Stimulated activated CD8-positive, alpha-beta memory T cell treated with anti-CD3 and anti-CD28 coated beads, Interleukin-12 subunit alpha, Interleukin-12 subunit beta, amount 100 ng/mL, for 4 hours (primary cell): ENCODE measurements at places on chromosomes 1 and 21.

DNA sequence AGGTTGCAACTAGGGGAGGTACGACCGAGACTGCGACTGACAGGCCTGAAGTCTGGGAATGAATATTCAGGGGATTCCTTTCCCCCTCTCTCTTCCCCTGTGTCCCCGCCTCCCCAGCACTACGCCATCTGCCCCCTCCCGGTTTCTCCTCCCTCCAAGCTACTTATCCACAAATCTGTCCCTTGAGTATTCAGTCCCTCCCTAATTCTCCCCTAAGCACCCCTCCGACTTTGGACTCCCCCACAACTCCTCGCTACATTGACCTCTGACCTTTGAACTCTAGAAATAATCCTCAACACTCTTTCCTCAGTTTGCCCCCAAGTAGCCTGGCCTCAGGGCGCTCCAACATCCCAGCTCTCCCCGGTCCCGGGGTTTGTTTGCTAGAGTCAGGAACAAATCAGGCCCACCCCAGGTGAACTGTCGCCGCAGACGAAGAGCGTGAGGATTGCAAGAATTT, 393 bp downstream of the LYSMD1 start:
- DNase-seq: no peak

GRCh38 chr1:93769777-93770176, 88.1 kb upstream of the BCAR3 start:
- DNase-seq: no peak

GRCh38 chr1:169363046-169363730, 4.4 kb downstream of the NME7 start:
- no peak for DNase-seq

DNA sequence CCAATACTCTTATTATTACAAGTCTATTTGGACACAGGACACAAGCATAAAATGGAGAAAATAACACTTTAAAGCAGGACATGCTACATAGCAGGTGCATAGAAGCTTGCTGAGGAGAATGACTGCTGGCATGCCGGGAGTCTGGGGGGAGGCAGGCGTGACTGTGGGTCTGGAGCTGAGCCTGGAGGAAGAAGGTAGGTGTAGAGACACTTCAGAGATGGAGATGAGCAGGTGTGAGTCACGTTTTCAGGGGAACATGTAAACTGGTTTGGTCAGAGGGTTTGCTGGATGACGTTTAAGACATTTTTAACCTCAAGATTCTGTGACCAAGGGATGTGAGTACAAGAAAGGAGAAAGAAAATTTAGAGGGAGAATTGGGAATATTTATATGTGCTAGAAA, 24.5 kb downstream of the OSCP1 start:
- no peak for DNase-seq

GRCh38 chr21:33201956-33202355, 27.8 kb upstream of the IFNAR2 start:
- no peak for DNase-seq

- DNase-seq: no peak
These were observed 139.7 kb downstream of the FGGY start for GRCh38 chr1:59436637-59437036.

- DNase-seq: no peak
These were observed 20.8 kb upstream of the TSNAX start for GRCh38 chr1:231507476-231508355.

GRCh38 chr1:243335292-243335691, 79.5 kb downstream of the SDCCAG8 start:
- DNase-seq: no peak

- peak; percentile 44 for DNase-seq
These were observed 771 bp upstream of the RAD54L start for GRCh38 chr1:46246548-46247435.

DNA sequence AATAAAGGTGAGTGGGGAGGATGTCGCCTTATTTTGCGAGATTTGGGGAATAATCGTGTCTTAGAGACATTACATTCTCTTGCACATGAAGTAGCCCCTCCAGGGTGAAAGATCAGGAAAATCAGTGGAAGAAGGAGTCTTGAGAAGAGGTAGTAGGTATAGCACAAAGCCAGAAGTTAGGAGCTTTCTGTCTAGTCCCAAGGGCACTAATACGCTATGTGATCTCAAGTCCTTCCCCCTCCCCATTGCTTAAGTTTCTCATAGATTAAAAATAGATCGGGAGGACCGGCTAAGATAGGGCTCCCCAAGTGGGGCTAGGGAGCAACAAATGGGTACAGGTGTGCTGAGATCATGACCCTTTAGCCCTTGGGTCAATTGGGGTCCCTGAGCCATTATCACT, 13.5 kb downstream of the LRRN2 start:
- no peak for DNase-seq

DNA sequence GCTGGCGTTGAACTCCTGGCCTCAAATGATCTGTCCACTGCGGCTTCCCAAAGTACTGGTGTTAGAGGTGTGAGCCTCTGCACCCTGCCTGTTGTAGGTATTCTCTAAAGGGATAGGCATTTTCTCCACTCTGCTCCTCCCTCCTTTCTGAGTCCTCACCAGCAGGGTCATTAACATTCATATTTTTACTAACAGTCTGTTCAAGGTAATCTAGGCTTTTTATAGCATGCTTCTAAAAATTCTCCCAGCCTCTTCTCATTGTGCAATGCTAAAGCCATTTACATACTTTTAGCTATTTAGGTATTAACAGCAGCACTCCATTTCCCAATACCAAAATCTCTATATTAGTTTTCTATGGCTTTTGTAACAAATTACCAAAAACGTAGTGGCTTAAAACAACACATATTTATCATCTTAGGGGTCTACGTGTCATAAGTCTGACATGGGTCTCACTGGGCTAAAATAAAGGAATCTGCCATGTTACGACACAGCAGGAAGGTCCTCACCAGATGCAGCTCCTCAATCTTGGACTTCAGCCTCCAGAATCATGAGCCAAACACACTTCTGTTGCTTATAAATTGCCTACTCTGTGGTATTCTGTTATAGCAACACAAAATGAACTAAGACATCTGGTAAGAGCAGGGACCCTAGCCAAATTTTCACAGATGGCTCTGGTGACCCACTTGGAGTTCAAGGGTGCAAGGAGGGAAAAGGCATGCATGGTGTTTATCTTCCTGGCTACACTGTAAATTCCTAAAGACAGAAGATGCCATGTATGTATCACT, 2.9 kb upstream of the SLC2A7 start:
- no peak for DNase-seq

DNA sequence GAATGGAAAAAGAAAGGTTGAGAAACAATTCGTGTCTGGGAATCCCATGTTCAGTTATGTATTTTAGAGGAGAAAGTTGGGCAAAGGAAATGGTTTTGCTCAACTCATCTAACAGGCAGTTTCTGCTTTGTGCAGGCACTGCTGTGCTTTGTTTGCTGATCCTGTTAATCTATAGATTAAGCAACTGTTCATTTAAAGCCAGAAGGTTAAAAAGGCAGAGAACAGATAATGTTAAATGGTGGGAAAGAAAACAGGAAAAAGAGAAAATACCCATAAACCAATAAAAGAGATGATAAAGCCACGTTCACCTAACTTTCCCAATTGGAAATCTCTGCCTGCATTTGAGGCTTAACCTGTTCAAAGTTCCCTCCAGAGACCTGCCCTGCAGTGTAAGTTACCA, 70.0 kb downstream of the APP start:
- no peak for DNase-seq

DNA sequence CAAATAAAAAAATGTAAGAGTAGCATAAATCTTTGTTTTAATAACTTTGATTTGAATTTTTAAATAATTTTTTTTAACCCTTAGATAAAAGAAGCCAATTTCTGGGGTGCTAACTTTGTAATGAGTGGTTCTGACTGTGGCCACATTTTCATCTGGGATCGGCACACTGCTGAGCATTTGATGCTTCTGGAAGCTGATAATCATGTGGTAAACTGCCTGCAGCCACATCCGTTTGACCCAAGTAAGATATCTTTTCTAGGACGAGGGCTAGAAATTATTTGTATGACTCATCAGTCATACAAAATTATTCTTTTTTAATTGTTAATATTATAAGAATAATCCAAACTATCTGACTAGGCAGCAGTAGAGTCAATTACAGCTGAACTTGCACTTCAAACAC, 71.2 kb downstream of the GPR161 start:
- no peak for DNase-seq

DNA sequence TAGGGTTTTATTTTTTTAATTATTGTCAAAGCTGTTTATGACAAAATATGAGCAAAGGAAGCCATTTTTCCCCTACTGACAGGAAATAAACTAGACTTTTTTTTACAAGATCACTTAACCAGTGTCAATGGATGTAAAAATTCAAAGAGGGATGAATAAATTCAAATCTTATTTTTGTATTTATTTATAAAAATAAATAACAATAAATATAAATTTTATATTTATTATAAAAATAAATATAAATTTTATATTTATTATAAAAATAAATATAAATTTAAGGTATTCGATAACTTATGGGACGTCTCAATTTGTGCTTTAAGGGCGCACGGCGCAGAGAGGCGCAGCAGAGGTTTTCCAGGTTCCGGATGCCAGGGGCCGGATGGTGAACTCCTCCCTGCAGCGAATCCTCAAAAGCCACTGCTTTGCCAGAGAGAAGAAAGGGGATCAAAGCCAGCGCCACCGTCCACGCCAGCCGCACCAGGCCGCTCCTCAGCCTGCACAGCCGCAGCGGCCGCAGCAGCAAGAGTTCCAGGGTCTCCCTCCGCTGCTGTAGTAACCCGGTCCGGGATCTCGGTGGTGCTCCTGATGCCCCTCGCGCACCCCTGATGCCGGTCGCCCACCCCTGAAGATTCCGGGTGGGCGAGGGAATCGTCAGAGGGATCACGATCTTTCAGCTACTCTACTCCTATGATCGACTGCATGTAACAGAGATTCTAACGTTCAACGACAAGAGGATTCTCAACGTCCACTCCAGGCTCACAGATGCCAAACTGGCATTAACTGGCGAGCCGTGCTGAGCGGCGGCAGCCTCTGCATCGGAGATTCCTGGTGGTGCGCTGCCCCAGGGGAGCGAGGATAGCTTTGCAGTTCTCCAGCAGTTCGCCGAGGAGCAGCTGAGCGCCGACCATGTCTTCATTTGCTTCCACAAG, 28.5 kb upstream of the RLF start:
- DNase-seq: no peak

GRCh38 chr1:16133007-16133961, 22.6 kb downstream of the EPHA2 start:
- no peak for DNase-seq

DNA sequence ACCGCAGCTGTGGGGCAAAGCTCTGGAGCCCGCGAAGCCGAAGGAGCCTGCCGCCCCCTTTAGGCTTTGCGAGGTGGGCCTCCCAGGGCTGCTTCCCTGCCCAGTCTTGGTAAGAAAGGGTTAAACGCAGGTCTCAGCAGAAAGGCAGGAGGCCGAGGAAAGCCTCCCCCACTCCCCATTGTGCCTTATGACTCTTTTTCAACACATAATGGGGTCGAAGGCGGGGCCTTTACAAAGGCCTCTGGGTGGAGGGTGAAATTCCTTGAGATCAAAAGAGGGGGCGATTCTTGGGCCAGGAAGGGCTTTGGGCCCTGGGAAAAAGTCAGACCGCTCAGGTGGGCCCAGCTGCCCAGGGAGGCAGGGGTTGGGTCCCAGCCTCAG, 880 bp downstream of the ALPL start:
- DNase-seq: no peak

DNA sequence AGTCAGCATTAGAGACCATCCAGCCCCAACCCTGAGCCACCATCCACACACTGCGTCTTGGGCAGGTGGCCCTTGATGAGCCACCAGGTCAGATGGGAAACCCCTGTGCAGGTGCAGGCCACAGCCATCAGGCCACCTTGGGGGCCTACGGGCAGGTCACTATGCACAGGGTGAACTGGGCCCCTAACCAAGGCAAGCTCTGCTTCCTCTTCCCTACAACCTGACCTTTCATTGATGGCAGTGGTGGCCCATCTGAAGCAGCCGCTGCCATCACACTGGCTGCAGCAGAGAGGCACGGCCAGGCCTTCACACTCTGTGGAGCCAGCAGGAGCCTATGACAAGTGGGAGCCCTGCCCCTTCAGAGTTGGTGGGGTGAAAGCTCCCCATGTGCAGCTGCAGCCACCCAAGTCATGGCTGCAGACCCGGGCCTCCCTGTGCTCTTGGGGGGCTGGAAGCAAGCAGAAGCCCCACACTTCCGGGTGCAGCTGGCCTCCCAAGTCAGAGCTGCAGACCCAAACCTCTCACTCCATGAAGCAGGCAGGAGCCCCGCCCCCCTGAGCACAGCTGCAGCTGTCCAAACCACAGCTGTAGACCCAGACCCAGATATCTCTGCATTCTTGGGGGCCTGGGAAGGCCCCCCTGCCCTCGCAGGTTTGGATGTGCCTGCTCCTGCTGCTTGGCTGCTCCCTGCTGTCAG, 681.5 kb downstream of the MATN1 start:
- no peak for DNase-seq

GRCh38 chr1:37514350-37515184, at the start of gene MEAF6:
Gene MEAF6 (minus strand): TSS chr1:37514766. CDS start chr1:37514746, 20 bp downstream.
- DNase-seq: peak; percentile 74

DNA sequence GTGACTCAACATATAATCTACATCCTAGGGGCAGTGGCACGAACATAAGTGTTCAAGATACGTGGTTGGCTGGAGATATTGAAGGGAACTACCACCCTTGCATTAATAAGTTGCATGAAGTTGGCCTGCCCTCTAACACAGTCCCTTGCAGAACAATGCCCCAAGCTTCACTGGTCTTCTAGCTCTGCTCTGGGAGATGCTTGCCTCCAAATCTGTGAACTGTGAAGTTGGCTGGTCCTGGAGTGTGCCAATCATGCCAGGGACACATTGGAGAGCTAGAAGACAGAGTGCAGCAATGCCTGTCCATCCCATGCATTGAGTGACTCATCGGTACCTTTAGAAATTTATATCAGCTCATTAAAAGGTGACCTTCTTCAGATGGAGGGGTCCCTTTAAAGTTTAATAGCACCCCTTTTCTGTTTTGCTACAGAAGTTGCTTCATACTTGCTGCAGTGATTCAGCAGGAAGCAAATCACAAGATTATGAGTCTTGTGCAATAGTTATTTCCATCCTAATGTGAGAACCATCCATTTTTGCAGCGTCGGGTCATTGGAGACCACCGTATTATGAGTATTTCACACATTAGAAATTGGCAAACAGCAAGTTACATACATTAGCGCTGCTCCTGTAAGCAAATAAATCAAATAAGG, 55.2 kb upstream of the KAZN start:
- no peak for DNase-seq

DNA sequence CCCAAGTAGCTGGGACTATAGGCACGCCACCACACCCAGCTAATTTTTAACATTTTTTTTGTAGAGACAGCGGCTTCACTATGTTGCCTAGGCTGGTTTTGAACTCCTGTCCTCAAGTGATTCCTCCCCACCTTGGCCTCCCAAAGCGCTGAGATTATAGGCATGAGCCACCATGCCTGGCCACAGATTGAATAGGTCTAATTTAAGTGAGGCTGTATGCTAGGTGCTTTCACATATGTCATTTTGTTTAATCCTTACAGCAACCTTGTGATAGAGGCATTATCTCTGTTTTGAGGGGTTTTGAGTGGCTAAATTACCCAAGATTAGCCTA, 7.2 kb downstream of the INTS3 start:
- no peak for DNase-seq

DNA sequence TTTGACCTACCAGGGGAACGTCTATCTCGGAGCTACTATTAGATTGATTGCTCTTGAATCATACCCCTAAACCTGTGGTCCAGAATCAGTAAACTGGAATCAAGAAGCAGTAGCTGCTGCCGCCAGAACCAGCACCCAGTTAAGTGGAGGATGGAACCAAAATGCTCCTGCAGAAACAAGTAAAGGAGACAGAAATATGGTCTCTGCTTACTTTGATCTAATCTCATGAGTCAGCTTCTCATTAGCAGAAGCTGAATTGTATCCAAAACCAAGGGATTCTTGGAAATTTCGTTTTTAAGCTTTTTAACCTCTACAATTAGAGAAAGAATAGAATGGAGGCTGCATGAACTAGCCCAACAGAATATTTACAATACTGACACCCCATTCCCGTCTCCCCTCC, 42.6 kb upstream of the PIGV start:
- DNase-seq: no peak
